ENCODE measurements at places on chromosomes 7 and 10.
A peak's percentile ranks its signal among the peaks of the same experiment; 100 is the strongest.

GRCh38 chr10:47402641-47403301, 18.7 kb upstream of the ZNF488 start:
- peak; percentile 15 for DNase-seq

DNA sequence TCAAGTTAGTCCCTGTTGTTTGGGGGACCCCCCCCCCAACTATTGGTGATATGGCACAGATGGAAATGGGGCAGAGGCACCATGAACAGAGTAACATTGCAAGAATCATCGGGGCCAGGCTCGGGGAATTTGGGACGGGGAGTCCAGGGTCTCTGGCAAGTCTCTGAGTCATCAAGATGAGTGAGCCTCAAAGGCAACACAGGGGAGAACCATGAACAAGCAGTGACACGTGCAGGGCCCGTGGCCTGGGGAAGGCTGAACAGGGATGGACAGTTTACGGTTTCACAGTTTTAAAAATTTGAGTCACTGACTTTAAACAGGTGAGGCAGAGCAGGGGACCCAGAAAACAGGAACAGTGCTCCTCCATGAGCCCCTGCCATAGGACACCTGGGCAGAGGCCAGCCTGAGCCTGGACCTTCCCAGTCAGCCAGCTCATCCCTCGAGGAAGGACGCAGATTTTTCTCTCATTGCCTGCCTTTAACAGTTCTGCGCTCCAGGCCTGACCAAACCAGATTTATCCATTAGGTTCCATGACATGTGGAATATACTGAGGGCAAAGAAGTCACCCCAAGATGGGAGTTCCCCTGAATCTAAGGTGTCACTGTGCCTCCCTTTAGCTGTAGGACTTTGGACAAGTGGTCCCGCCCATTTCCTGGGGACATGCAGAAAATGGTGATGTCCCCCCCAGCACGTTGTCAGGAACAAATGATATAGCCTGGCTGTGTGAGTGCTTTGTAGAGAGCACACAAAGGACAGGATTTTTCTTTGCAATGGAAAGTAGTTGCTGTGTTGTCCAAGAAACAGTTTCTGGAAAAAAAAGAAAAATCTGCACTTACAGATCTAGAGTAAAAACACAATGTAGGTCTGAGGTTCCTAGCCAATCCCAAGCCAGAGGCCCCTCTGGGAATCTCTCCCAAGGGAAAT, 23.8 kb downstream of the CHST15 start:
- DNase-seq = no peak

- no peak for DNase-seq
Observed at GRCh38 chr10:78433766-78434535, 400.3 kb downstream of the RPS24 start.

- no peak for DNase-seq
Observed at GRCh38 chr7:80277434-80278427, 143.1 kb downstream of the GNAI1 start.

DNA sequence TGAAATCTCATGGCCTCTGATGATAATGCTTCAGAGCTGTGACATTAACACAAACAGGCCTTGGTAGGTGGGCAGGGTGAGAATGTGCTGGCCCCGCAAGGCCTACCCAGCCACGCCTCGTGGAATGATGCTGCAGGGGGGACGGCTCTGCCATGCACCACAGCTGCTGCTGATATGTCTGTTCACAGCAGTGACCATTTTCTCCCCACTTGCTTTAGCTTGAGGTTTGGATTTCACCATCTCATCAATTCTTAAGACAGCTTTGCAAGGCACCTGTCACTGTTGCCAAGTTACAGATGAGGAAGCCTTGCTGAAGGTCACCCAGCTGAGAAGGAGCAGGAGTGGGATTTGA, 128.3 kb downstream of the PTPN20 start:
- DNase-seq = no peak

- no peak for DNase-seq
Observed at GRCh38 chr7:2604608-2605174, 27.1 kb upstream of the TTYH3 start.

DNA sequence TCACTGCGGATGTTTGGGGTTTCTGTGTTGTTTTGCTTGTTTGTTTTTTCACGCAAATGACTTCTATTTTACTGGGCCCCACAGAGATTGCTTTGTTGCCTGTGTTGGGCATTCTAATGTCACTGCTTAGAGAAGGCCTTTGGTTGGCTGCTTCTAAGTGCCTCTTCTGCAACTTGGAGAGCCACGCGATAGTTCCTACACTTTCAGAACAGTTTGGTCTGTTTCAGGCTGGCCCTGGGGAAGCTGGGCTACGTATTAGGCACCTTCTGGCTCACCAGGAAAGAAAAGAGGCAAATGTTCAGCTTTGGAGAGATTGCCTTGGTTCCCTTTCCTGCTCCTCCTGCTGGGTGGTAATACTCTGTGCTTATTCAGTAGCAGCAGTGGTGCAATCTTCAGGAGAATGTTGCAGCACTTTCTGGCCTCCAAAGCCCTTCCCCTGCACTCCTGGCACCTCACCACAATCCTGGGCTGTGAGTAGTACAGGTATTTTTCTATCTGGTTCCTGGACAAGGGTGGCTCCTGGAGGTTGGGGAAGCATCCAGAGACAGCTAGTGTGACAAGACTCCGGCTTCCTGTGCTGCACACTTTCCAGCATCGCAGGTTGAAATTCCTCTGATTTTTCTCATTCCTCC, 1.2 kb downstream of the ANTXRL start:
- no peak for DNase-seq

GRCh38 chr10:89390476-89391225, 1.8 kb upstream of the IFIT1 start:
- DNase-seq = no peak

- no peak for DNase-seq
Observed at GRCh38 chr7:29416276-29416937, 147.2 kb upstream of the PRR15 start.

GRCh38 chr7:12620371-12620770, 49.9 kb downstream of the SCIN start:
- no peak for DNase-seq

DNA sequence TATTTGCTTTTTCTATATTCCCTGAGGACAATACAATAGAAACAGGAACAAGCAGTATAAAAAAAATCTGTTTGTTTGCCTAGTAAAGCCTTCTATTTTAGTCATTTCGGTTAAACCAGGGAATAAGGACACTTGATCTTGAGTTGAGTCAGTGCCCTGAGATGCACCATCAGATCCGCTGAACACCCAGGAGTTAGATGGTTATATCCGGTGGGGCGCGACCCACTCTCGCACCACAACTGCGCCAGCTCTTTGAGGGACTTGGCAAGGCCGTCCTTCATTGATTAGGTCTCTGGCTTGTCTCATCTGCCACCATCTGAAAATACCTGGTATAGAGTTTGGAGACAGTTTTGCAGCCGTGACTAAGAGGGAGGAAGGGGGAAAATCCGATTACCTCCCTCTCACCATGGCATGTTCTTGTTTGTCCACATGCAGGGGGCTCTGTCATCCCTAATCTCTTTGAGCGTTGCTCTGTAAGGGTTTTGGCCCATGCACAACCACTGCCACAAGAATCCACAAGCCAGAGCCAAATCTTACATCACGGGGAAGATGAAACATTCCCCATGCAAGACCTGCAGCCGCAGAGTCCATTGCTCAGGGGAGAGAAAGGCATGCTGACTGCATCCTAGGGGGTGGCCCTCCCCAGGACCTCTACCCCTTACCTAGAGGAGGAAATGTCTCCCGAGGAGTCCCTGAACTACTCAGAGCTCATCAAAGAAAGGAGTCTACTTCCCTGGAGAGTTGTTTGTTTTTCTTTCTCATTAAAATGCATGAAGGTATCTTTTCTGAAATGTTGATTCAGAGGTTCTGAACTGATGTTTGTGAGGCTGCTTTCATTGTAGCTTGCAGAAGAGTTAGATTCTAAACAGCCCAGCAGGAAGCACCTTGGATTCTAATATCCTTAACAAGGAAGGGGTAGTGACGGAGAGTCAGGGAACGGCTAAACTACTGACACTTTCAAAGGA, 101.6 kb upstream of the FAM171A1 start:
- DNase-seq = no peak

- DNase-seq = no peak
Observed at GRCh38 chr10:80493522-80494051, 39.5 kb downstream of the TSPAN14 start.

All from D341Med (cell line).